ENCODE measurements at places on chromosomes 7 and 10. TPM values are rescaled to one million over a fixed set of nuclear protein-coding genes. Genes with fewer than 3 reads are reported as not detected.

- no peak for DNase-seq
These were observed 4.3 kb downstream of the ANK3 start for GRCh38 chr10:60385399-60385738.

SLC26A5 gene
- not detected for polyA plus RNA-seq

GRCh38 chr10:76902949-76903348, 734.7 kb downstream of the KCNMA1 start:
- DNase-seq = no peak

DNA sequence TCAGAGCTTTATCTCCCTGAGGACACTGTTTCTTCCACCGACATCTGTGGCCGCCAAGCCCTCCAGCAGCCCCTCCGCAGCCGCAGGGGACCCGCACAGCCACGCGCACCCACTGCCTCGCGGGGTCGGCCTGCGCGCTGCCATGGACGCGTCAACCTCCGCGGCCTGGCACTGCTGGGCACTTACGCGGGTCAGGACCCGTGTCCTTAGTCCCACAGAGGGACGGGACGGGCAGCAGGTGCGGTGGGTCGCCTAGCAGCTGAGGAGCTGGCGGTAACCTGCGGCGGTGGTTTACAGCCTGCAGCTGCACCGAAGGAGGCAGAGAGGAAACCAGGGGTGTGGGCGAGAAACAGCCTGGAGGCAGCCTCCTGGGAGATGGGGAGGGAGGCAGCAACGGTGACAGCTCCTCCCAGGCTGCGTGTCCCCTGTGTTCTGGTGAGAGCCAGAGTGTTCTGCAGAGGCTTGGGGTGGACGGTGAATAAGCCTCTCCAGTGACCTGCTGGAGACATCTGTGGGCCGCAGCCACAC, 61.3 kb downstream of the SEC61G start:
- no peak for DNase-seq

- no peak for DNase-seq
These were observed 195.4 kb upstream of the GHITM start for GRCh38 chr10:83943920-83944319.

DNA sequence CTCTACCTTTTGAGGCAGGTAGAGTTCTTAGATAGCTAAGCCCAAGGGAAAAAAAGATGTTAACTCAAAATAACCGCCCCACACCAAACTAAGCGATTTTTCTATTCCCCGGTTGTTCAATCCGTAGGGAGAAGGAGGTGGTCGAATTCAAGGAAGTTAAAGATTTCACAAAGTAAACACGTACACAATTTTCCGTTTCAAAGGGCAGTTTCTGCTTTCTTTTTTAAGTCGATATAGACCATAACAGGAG, 842 bp downstream of the KBTBD2 start:
- peak; percentile 53 for DNase-seq

MINPP1 gene
- 19.1 TPM for polyA plus RNA-seq

VSIR gene
- polyA plus RNA-seq = not detected

SAMD9L gene
- 7.5 TPM for polyA plus RNA-seq

SLIT1 gene
- 1.5 TPM for polyA plus RNA-seq

KLF14 gene
- polyA plus RNA-seq = 0.81 TPM

ASNS gene
- 14.0 TPM for polyA plus RNA-seq

DNA sequence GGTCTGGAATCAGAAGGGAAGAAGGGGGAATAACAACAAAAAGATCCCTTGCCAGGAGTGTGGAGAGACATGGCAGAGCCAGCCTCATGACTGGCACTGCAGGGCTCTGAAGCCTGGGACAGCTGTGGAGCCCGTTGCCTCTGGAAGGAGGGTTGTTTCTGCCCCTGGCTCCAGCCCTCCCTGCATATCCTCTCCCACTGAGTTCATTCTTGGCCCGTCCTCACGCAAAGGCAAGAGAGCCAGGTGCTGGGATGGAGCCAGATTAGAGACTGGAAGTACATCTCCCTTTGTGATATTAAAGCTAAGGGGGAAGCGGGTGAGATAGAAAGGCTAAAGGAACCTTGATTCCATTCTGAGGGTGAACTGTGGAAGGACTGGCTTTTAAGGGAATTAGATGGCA, 141.5 kb upstream of the NPVF start:
- peak; percentile 76 for DNase-seq

GRCh38 chr10:98361131-98362025, 53.6 kb downstream of the PYROXD2 start:
- DNase-seq = peak; percentile 49

DNA sequence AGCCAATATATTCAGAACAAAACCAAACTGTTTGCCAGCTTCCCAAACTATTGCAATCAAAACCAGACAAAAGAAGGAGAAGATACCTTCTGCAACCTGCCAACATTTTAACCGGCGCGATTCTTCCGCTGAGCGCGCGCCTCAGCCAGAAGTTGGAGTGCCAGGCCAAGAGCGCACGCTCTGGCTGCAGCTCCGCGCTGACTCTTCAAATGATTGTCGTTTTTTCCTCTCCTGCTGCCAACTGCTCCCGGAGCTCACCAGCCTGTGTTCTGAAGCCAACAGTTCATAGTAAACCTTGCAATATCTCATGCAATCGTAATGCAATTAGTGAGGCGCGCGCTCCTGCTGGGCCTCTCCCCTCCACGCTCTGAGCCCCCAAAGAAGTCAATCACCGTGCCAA, 259.7 kb upstream of the MGMT start:
- DNase-seq = peak; percentile 58

GNAT3 gene
- polyA plus RNA-seq = not detected

CHAT gene
- not detected for polyA plus RNA-seq

- no peak for DNase-seq
These were observed 560.5 kb downstream of the PARD3 start for GRCh38 chr10:34254596-34254995.

PLEKHS1 gene
- polyA plus RNA-seq = 0.07 TPM

Measured in muscle of arm (tissue), 14 donors.